ENCODE measurements at places on chromosomes 11 and 22.

DNA sequence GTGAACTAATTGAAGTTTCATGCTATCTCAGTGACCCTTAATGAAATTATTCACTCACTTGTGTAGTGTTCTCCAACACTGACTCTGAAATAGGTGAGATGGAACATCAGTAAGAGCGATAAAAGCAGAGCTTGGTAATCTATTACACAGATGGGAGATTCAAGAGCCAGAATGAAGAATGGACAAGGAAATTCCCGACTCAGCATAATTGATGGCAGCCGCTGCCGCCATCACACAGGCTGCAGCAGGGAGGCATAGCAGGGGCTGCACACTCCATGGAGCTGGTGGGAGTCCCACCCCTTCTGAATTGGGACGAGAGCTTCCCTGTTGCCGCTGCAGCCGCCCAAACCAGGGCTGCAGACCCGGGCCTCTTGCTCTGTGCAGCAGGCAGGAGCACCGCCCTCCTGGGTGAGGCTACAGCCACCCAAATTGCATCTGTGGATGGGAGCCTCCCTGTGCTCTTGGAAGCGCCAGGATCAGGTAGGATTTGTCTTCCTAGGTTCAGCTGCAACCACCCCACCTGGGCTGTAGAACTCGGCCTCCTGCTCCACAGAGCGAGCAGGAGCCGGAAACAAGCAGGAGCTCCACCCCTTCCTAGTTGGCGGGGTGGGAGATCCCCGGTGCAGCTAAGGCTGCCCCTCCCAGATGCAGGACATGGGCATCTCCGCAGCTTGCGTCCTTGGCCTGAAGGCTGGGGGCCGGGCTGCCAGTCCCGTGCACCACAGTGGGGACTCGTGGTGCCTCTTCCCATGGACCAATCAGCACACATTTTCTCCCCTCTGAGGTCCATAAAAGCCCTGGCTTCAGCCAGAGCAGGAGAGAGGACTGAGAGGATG lies 535.1 kb upstream of the LUZP2 start:
- no peak for DNase-seq

DNA sequence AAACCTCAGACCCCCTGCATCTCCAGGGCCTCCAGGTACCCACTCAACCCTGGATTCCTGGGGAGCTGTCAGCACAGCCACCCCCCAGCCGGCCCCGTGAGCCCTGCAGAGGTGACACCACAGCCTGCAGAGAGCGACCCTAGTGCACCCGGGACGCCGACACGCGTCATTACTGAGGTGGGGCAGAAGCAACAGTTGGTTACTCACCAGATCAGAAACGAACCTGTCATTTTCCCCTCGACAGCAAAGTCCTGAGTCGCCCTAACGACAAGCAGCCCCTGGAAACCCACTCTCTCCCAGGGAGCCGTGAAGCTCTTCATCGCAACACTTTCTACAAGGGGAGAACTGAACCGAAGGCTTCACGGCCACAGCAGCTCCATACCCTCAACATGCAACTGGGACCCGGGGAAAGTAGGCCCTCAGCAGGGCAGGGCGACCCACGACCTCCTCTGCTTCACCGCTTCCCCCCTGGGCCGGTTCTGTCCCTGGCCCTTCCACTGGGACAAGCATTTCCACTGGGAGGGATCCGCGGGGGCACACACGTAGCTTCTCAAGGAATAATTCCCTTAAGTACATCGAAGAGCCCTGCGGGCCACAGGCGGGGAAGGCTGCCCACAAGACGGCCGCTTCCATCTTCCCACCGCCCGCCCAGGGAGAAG lies 1.6 kb downstream of the BRD1 start:
- no peak for DNase-seq

DNA sequence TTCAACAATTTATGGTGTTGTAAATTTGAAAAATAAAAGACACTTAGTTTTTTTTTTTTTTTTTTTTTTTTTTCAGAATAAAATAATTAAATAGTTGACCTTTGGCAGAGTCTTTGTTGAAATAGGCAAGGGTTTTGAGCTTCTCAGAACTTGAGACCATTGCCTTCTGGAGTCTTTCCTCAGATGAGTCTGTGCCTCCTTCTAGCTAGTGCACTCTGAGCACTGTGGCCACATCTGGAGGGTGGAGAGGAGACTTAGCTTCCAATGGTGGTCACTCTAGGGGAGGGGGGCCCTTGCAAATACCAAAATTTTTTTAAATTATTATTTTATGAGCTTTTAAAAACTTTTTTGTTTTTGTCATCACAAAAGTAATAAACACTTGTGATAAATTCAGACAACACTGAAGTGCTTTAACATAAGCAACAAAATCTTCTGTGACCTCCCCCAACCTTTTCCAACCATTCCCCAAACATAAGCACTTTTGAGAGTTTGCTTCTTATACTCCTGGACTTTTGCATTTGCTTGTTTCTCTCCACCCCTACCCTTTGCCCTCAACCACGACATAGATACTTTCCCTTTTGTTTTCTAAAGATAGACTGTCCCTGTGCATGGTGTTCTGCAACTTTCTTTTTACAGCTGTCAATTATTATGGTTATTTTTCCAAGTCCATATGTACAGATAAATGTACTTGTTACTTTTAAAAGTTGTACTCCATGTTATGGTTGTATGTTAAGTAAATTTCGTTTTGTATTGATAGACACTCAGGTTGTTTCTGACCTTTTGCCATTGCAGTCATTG lies 41.1 kb downstream of the BMAL1 start:
- no peak for DNase-seq

- no peak for DNase-seq
These were observed 66.6 kb upstream of the RDX start for GRCh38 chr11:110362971-110363509.

GRCh38 chr11:131038597-131038996 lies 122.3 kb upstream of the SNX19 start:
- no peak for DNase-seq

- no peak for DNase-seq
These were observed 11.3 kb upstream of the KCNJ5 start for GRCh38 chr11:128879817-128880216.

DNA sequence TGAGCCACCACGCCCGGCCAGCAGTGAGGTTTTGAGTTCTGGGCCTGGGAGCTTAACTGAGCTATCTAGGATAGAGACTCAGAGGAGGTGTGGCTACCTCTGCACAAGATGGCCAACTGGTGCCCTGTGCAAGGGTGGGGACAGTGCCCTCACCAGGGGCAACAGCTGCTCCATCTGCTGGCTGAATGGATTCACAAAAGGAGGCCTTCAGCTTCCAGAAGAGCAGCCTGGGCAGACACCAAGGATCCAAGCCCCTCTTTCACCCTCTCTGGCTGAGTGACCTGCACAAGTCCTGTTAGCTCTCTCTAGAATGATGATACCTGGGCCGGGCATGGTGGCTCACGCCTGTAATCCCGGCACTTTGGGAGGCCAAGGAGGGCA lies 33.5 kb upstream of the BAIAP2L2 start:
- no peak for DNase-seq

GRCh38 chr22:21020802-21021429 lies 6.0 kb downstream of the P2RX6 start:
- DNase-seq = no peak

- DNase-seq = no peak
These were observed 469.8 kb upstream of the KIRREL3 start for GRCh38 chr11:127470306-127470884.

DNA sequence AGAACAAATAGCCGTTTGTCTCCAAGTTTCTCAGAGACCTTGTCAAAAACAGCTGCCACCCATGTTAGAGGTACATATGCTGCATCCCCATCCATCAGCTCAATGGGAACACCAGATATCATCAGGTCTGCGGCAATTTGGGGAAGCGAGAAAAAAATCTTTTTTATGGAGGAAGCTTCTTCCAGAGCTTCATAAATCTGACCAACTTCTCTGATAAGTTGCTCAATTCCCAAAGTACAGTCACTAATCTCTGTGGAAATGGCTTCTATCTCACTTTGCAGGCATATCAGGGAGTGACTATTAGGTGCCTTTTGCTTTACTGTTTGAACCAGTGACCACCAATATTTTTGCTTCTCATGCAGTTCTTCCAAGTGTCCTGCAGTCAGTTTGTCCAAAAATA lies 34.3 kb upstream of the MRPL17 start:
- no peak for DNase-seq

DNA sequence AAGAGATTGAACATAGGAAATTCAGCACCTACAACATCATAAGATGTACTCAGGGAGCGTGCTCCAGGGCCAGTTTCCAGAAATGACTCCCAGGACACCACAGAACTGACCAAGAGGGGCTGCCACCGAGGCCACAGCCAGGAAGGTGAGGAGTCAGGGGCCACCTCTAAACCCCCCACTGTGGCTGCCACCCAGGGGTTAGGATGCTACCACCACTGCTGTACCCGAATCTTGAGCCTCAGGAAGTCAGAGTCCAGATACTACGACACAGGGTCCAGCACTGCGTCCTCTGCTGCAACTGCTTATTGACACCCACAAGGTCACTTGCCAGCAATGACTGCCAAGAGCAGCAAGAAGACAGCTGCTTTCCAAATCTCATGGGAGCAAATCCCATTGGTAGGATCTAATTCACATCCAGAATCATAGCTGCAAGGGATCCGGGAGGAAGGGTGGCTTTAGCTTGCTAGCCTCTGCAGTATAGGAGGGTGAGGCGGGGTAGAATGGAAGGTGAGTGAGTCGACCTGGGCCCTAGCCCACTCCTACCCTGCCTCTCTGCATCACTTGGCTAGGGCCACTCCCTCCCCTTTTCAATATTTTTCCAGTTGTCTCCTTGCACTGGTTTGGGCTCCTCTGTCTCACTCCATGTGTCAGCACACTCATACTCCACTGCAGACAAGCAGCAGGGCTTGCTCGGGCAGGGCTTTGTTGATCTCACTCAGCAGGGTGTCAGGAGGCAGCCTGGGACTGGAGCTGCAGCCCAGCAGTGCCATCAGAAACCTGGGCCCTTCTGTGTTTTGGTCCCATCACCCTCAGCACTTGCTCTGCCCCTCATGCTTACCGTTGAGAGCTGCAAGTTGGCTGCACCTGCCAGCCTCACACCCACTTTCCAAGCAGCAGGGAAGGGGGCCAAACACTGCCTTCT lies 18.1 kb upstream of the CYTH4 start:
- DNase-seq = no peak

DNA sequence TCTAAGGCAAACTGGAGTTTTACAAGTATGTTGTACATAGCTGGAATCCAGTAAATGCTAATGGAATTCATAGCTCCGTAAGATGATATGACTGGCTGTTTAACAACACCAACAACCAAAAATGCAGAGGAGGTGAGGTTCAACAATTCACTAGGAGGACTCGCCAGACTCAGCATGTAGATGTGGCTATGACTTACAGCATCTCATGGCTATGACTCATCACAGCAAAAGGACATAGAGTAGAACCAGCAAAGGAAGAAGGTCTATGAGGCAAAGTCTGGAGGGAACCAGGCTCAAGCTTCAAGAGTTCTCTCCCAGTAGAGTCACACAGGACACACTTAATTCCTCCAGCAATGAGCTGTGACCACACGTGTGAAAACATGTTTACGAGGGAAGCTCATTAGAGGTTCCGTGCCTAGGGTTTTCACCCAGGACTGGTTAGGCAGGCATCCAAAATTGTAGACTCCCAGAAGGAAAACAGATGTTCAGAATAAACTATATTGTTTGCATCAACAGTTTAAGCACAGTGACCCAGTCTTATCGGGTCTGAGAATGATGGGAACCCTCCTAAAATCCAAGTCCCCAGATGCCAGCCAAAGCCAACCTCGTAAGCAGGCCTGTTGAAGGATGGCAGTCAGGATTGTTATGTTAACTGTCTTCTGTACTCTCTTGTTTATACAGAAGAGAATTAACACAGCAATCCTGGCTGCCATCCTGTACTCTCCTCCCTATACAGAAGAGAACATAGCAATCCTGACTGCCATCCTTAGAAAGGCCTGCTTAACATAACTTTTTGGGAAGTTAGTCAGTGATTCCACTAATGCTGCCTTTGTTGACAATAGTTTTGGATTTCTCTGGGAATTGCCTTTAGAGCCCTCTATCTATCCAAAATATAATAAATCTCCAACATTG lies 116.6 kb downstream of the LARGE1 start:
- DNase-seq = no peak

- no peak for DNase-seq
These were observed 267.2 kb downstream of the TENM4 start for GRCh38 chr11:79173615-79174014.

DNA sequence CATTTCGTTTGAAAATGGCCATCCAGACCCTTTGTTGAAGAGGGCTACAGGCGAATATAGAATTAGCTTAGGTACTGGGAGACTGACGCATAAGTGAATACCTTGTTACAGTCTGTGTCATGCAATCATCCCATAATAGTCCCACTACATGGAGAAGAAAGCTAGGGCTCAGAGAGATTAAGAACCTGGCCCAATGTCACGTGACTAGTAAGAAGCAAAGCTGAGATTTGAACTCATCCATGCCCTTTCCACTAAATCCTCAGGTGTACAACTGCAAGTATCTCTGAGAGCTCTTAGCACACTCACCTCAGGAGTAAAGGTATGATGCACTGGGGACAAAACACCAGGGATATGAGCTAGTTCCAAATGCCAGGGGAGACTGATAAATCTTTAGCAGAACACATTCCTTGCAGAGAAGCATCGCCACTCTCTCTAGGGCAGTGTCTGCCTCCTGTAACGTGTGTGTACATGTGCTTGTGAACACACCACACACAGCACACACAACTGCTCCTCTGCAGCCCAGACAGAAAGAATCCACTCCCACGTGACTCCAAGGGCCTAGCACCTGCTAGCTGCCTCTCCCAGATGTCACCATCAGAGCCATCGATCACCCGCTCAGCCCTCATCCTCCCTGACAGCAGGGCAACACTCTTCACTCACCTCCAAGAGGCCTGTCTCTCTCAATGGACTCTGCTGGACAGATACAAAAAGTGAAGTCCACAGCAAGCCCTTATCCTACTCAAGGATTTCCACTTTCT lies 402.8 kb downstream of the NXPE2 start:
- DNase-seq = no peak

- DNase-seq = no peak
These were observed 1.8 kb downstream of the FLI1 start for GRCh38 chr11:128695539-128696221.

- DNase-seq = no peak
These were observed 23.4 kb downstream of the ADAMTS15 start for GRCh38 chr11:130471731-130472433.

DNA sequence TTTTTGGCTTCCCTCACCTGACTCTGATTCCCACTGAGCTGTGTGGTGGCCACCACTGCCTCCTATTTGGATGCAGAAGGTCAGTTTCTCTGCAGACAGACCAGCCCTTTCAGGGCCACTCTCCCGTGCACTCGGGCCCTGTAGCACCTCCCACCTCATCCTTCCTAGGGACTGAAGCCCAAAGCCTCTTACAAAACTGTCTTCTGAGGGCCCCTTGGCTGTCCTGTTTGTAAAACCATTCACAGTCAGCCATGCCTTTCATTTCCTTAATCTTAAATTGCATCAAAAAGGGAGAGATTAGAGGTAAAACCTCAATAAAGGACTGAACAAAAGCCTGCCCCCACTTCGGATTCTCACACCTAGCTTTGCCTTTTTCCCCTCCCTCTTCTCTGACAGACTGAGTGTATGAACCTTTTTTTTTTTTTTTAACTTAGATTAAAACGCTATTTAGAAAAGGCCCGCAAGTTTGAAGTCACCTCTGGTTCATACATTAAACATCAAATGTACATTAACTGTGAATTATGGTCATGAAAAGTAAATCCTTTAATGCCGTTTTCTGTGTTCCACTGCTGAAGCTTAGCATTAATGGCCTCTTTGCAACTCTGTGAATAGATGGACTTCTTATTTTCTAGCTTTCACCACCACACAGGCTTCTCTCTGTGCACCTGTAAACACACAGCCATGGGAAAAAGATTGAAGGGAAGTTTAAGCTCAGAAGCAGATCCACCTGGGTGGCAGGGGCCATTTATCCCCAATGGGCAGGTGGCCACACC lies 247.2 kb upstream of the CADM1 start:
- DNase-seq = no peak

Data from progenitor cell of endocrine pancreas (in vitro differentiated cells).